ENCODE measurements at places on chromosomes 5 and 9.
A peak's percentile ranks its signal among the peaks of the same experiment; 100 is the strongest.

DNA sequence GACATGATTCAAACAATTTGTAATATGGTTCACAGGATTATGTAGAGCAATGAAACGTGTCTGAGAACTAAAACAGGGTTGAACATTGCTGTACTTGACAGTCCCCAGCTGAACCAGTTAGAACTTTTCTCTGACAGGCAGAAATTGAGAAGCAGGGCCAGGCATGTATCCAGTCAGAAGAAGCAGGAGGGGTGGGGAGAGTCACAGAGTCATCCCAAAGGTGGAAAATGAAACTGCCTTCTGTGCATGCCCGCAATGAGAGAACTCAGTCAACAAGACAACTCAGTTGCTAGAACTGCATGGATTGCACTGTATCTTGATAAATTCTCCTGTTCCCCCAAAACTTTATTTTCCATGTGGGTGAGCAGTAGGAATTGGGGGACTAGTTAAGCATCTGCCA is 72.9 kb upstream of the PRLR start:
- no peak for DNase-seq

GRCh38 chr9:3001311-3001710 is 157.4 kb upstream of the PUM3 start:
- no peak for DNase-seq

DNA sequence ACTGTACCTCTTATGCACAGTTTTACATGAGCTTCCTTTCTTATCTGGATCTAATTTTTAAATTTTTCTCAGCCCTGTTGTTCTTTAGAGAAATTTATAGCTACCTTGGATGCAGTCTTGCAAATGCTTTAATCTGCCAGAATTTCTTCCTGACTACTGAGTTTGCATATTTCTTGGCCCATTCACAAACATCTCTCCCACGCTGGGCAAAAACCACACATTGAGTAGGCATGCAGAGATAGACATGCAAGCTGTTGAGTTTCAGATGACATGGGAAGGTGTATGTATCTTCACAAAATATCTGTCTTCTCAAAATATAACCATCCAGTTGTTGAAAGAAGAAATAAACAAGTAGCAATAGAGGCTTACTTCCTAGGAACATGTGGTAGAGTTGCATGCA is 101.2 kb downstream of the PARP8 start:
- peak; percentile 55 for DNase-seq

GRCh38 chr9:71911061-71911907 is at the start of the genes ABHD17B and C9orf85:
ABHD17B (minus strand) TSS chr9:71911193; CDS start chr9:71875080, 36,113 bp downstream.
C9orf85 (plus strand) TSS chr9:71911639; CDS start chr9:71911735, 96 bp downstream.
- DNase-seq, result peak; percentile 100

- no peak for DNase-seq
These were observed 193.8 kb downstream of the CFAP90 start for GRCh38 chr5:7657153-7657552.

GRCh38 chr5:180093651-180094382 is 22.3 kb upstream of the RNF130 start:
- no peak for DNase-seq

GRCh38 chr9:16132513-16132912 is 579.7 kb downstream of the CCDC171 start:
- no peak for DNase-seq

GRCh38 chr9:134267881-134268724 is 58.2 kb upstream of the RXRA start:
- no peak for DNase-seq

DNA sequence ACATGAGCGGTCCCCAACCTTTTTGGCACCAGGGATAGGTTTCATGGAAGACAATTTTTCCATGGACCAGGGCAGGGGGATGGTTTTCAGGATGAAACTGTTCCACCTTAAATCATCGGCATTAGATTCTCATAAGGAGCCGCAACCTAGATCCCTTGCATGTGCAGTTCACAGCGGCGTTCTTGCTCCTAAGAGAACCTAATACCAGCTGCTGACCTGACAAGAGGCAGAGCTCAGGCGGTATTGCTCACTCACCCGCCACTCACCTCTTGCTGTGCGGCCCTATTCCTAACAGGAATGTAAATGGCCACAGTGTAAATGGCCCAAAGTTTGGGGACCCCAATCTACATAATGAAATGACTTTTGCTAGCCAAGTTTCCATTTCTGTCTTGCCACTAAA is 3.1 kb upstream of the PLIN2 start:
- DNase-seq, result peak; percentile 33

DNA sequence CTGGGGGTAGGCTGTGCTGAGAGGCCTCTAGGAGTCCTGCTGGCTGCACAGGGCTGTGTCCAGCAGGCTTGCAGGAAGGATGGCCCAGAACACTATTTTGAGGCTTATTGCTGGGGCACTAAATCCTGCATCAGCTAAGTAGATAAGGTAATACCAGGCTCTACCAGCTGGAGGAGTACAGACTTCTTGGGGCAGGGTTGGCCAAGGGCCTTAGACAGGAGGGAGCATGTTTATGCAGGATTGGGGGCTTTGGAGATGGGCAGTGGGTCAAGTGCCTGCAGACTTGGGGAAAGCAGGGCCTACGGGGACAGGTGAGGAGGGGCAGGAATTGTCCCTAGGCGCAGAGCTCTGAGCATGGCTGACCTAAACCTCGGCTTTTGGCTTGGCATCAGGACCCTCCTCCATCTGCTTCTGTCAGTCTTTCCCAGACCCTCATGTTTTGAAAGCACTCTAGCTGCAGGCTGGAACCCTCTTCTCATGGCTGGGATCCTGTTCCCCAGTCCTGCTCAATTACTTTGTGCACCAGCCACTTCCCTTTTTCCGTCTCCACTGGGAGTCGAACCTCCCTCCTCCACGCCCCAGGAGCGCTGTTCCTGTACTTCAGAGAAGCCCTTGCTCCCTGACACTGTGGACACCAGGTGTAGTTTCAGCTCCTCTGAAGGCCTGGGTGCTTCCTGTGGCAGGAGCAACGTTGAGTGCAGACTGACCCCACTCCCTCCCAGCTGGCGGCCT is 61.0 kb upstream of the SPTLC1 start:
- no peak for DNase-seq

GRCh38 chr5:32814141-32814540 is 103.0 kb downstream of the NPR3 start:
- DNase-seq, result no peak

DNA sequence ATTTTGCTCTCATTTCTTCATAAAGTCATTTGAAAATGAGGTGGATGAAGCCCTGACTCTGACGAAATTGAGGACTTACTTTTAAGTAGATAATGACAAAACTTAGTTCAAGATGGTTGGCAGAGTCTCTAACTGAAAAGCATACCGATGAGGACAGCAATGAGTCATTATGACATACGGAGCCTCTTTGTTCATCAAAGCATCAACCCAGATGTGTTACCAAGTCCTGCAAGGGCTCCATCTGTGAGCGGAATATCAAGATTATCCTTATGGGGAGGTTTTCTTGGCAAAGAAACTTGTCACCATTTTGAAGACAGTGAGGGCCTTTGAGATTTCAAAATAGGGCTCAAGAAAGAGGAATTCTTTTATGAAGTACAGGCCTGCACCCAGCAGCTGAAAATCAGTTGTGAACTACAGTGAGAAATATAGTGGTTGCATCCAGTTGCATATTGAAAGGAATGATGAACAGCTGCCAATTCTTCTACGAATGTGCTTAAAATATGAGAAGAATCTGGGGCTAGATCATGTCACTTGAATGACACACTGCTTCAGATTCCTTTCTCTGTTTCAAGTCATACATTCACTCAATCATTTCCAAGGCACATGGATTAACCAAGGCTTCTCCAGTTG is 86.6 kb upstream of the SLC24A2 start:
- DNase-seq, result no peak

GRCh38 chr5:16346380-16346779 is 119.2 kb downstream of the ZNF622 start:
- DNase-seq, result no peak

GRCh38 chr9:109403116-109403515 is 82.3 kb upstream of the EPB41L4B start:
- DNase-seq, result no peak

DNA sequence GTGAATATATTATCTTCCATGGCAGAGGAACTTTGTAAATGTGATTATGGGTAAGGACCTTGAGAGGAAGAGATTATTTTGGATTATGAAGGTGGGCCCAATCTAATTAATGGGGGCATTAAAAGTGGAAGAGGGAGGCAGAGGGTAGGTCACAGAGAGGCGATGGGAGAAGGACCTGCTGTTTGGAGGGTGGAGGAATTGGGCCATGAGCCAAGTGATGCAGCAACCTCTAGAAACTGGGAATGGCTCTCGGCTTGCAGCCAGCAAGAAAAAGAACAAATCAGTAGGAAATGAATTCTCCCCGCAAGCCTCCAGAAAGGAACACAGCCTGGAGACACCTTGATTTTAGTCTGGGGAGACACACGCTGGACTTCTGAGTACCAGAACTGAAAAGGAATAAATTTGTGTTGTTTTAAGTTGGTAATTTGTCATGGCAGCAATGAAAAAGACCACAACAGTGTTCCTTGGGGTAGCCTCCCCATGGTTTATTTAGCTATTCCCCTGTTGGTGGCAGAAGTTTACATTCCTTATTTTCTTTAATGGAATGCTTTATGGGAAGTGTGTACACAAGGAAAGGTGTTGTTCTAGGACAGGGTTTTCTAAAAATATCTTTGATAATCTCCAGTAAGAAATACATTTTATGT is 103.6 kb downstream of the HSPA4 start:
- DNase-seq, result no peak

DNA sequence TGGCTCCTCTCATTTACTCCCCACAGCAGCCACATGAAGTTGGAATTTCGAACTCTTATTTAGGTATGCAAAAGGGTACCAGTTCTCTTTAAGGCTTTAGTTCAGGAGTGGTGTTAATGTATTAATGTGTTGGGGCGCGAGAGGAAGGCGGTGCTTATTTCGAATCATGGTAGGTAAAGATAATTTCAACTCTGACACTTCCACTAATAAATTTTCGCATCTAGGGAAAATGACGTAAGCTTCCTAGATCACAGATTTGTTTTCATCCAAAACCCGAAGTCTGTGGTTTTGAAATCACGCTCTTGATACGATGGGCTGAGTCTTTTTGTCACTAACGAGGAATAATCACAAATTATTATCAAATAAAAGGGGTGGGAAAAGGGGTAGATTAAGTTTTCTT is 681 bp downstream of the PPWD1 start:
- no peak for DNase-seq

All from astrocyte of the spinal cord (primary cell).